ENCODE measurements at places on chromosomes 2 and 18. TPM values are rescaled to one million over a fixed set of nuclear protein-coding genes. Genes with fewer than 3 reads are reported as not detected.

The MOB4 gene
- 26.4 TPM for polyA plus RNA-seq

The GCKR gene
- 4.0 TPM for polyA plus RNA-seq

The MC2R gene
- polyA plus RNA-seq = not detected

The EHBP1 gene
- polyA plus RNA-seq = 14.1 TPM

The NT5DC4 gene
- not detected for polyA plus RNA-seq

The RAB31 gene
- polyA plus RNA-seq = 10.7 TPM

The SP140 gene
- 0.28 TPM for polyA plus RNA-seq

The TMEM169 gene
- 0.04 TPM for polyA plus RNA-seq

The MATN3 gene
- 0.14 TPM for polyA plus RNA-seq

The ASXL3 gene
- 0.02 TPM for polyA plus RNA-seq

The MIB1 gene
- polyA plus RNA-seq = 4.0 TPM

The DAW1 gene
- not detected for polyA plus RNA-seq

The C18orf54 gene
- 0.43 TPM for polyA plus RNA-seq

The CCBE1 gene
- 0.18 TPM for polyA plus RNA-seq

The CRYGC gene
- not detected for polyA plus RNA-seq

The CRYGD gene
- not detected for polyA plus RNA-seq

The MEP1B gene
- polyA plus RNA-seq = not detected

The CLK1 gene
- polyA plus RNA-seq = 460 TPM

The DPYSL5 gene
- polyA plus RNA-seq = not detected

The LIPG gene
- 1.4 TPM for polyA plus RNA-seq

The MC4R gene
- not detected for polyA plus RNA-seq

The FOXI3 gene
- polyA plus RNA-seq = not detected

The SLC9A2 gene
- polyA plus RNA-seq = 0.06 TPM

The ANKRD62 gene
- polyA plus RNA-seq = 0.16 TPM

The ATOH8 gene
- polyA plus RNA-seq = 3.0 TPM

The CFC1 gene
- polyA plus RNA-seq = not detected

The ORMDL1 gene
- 32.3 TPM for polyA plus RNA-seq

The AFF3 gene
- 1.0 TPM for polyA plus RNA-seq

The SERPINB3 gene
- 167 TPM for polyA plus RNA-seq

The SEPTIN10 gene
- polyA plus RNA-seq = 45.9 TPM

The POTEF gene
- not detected for polyA plus RNA-seq

The CAPN14 gene
- 72.7 TPM for polyA plus RNA-seq

The LRRC30 gene
- polyA plus RNA-seq = not detected

The TEX44 gene
- not detected for polyA plus RNA-seq

The C1QL2 gene
- polyA plus RNA-seq = not detected

The ZNF514 gene
- 11.6 TPM for polyA plus RNA-seq

The CUL3 gene
- 159 TPM for polyA plus RNA-seq

The UGT1A5 gene
- 0.01 TPM for polyA plus RNA-seq

The SLC35F5 gene
- polyA plus RNA-seq = 31.3 TPM

The CELF4 gene
- polyA plus RNA-seq = 0.06 TPM

The KCTD18 gene
- polyA plus RNA-seq = 4.9 TPM

The PSTPIP2 gene
- 6.4 TPM for polyA plus RNA-seq

The GRP gene
- polyA plus RNA-seq = not detected

The CREG2 gene
- not detected for polyA plus RNA-seq

The RTP5 gene
- polyA plus RNA-seq = 0.06 TPM

The KCNE4 gene
- polyA plus RNA-seq = 0.24 TPM

The TMEM18 gene
- polyA plus RNA-seq = 20.5 TPM

The DPP4 gene
- polyA plus RNA-seq = 0.08 TPM

The CCDC68 gene
- polyA plus RNA-seq = 1.4 TPM

The CCDC148 gene
- 0.29 TPM for polyA plus RNA-seq

The KCNG2 gene
- polyA plus RNA-seq = not detected

The CPLX4 gene
- not detected for polyA plus RNA-seq

The COLEC11 gene
- polyA plus RNA-seq = 0.43 TPM

The SLC5A7 gene
- polyA plus RNA-seq = not detected

The ALKAL2 gene
- polyA plus RNA-seq = 0.45 TPM

The PTPRN gene
- 0.02 TPM for polyA plus RNA-seq

The SRD5A2 gene
- polyA plus RNA-seq = not detected

The TOGARAM2 gene
- polyA plus RNA-seq = 1.8 TPM

The FSIP2 gene
- 0.01 TPM for polyA plus RNA-seq
